Activated naive CD4-positive, alpha-beta T cell treated with anti-CD3 and anti-CD28 coated beads, Interleukin-2, amount 50 U/mL, for 72 hours (primary cell): ENCODE measurements at places on chromosomes 5 and 9. TPM values are rescaled to one million over a fixed set of nuclear protein-coding genes. Genes with fewer than 3 reads are reported as not detected.

Gene NUTM2F
- total RNA-seq, result not detected

DNA sequence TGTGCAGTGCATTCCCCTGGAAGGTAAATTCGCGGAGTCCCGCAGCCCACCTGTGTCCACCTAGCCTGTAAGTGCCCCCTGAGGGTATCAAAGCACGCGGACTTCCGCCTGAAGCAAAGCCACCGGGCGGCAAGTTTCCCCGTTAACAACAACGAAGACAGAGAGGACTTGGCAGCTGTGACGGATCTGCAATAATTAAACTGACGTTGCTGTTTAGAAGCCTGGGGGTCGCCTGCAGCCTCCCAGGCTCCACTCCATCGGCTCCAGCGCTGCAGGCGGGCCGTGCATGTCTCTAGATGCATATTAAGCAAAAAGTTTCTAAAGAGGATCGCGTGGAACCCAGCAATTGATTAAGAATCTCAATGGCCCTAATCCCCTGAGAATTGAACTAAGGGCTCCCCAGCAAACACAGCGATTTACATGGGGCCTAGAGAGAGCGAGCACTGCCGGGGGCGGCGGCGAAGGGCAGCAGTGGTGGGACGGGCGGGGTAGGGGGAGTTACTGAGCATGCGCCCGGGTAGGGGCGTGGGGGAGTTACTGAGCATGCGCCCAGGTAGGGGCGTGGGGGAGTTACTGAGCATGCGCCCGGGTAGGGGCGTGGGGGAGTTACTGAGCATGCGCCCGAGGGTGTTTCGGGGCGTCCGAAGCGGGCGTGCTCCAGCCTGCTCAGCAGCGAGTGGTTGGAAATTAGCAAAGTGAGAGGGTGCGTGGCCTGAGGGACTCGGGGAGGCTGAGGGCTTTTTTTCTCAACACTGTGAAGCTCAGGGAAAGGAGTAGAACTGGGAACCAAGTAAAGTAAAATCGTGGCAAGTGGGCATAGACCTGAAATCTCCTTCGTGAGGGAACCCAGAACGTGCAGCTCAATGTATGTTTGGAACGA is 255.2 kb downstream of the DOCK8 start:
- DNase-seq, result peak; percentile 94

DNA sequence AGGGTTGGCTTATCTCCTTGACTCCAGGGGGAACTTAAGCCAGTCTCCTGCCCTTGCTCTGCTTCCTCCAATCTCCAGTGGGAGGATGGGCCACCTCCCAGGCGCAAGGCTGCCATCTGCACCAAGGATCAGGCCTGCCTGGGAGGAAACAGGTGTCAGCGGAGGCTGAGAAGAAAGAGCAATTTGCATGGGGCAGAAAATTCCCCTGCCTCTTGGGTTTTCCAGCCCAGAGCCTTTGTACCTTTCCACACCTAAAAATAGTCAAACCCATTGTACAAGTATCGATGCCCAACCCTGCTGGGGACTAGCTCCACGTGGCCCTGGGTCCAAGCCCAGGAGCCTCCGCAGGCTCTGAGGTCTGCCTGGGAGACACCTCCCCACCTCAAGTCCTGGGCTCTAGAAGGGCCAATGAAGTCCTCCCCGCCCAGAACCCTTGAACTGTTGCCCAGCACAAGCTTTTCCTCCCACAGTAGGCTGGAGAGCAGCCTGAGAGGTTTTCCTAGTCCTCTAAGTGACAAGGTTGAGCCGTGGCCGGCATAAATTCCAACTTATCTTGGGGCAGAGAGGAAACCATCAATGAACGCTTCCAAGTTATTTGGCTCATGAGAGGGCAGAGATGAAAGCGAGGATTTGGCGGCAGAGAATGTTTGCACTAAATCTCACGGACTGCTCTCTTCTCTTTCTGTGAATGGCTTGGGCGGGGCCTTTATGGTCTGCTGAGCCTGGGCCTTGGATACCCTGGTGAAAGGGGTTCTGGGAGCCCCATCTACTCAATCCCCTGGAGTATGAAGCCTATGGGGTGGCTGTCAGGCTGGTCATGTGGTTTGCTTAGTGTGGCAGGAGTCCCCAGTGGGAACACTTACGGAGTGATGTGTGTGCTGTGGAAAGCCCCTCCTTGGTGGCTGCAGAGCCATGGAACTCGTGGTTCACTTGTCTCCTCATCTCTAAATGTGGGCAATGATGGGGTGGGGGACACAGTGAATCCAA is 15.6 kb downstream of the JADE2 start:
- DNase-seq, result no peak

- no peak for DNase-seq
Observed at GRCh38 chr5:173123416-173123815, 20.9 kb upstream of the BNIP1 start.

DNA sequence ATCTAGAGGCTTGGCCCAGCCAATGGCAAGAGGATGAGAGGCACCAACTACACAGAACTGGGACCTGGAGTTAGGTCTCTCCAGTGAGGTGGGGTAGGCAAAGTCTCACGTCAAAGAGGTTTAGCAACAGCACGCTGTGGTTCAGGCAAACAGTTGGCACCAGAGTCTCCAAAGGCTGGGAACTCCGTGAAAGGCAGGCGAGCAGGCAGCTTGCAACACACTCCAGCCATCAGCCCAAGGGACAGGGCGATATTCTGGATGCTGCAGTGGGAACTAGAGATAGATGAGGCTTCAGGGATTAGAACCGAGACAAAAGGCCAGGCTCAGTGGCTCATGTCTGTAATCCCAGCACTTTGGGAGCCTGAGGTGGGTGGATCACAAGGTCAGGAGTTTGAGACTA is 129.1 kb downstream of the PDZD2 start:
- no peak for DNase-seq

Gene ANKRD33B
- 5.6 TPM for total RNA-seq

Gene MYMK
- not detected for total RNA-seq

GRCh38 chr5:103237778-103238177 is 20.8 kb upstream of the MACIR start:
- no peak for DNase-seq

DNA sequence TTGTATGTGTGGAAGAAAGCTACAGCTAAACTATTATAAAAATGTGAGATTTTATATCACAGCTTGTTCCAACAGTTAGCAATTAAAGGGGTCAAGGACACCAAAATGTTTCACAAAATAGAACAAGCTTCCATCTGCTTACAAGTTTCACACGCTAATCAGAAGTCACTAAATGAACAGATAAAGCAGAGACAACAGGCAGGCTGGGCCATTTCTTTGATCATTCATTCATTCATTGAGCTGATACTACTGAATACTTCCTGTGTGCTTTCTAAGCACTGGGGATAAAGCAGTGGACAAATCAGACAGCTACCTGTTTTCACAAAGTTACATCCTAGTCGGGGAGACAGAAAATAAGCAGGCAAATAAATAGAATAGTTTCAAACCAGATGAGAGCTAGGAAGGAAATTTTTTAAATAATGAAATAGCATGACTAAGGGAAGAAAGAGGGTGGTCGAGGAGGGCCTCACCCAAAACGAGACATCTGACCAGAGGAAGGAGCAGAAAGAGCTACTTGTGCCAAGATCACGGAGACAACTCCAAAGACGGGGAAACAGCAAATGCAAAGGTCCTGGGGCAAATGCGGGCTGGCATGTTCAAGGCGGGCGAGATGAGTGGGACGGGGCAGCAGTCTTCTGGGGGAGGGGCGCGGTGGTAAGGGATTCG is 1.2 kb downstream of the MAPK9 start:
- DNase-seq, result no peak

GRCh38 chr9:87181670-87182069 is 234.4 kb upstream of the GAS1 start:
- DNase-seq, result no peak

GRCh38 chr9:106689089-106689488 is 173.9 kb upstream of the ZNF462 start:
- DNase-seq, result no peak

Gene C5orf34
- 12.4 TPM for total RNA-seq

Gene SLC6A3
- total RNA-seq, result not detected

GRCh38 chr9:127358023-127358535 is 38.9 kb upstream of the SLC2A8 start:
- DNase-seq, result no peak

DNA sequence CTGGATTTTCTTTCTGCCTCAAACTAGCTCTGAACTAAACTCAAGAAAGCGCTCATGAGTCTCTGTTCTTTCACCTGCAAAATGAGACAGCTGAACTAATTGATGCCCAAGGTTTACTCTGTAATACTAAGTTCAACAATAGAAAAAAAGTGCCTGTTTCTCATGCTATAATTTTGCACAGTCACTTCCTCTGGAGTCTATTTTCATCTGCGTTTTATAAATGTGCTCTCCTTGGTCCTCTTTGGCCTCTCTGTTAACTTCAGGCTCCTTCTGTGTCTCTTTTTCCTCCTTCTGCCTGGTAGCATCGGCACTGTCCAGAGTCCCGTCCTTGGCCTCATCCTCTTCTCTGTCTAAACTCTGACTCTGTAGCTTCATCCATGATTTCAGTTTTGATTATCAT is 311.9 kb upstream of the TLE4 start:
- no peak for DNase-seq

DNA sequence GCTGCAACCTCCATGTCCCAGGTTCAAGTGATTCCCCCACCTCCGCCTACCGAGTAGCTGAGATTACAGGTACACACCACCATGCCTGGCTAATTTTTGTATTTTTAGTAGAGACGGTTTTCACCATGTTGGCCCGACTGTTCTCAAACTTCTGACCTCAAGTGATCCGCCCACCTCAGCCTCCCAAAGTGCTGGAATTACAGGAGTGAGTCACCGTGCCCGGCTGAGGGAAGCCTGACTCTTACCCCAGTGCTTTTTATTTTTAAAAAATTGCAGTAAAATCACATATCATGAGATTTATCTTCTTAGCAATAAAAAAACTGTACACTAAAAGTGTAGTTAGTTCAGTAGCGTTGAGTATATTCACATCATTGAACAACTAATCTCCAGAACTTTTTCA is 105.3 kb downstream of the SLIT3 start:
- DNase-seq, result no peak

Gene F2RL2
- not detected for total RNA-seq

- DNase-seq, result no peak
Observed at GRCh38 chr9:105293408-105293807, 49.0 kb downstream of the SLC44A1 start.

- DNase-seq, result no peak
Observed at GRCh38 chr9:100601216-100601615, 23.3 kb downstream of the CAVIN4 start.

- no peak for DNase-seq
Observed at GRCh38 chr9:89218040-89218928, 39.7 kb upstream of the SHC3 start.

- no peak for DNase-seq
Observed at GRCh38 chr5:122142480-122143164, 13.3 kb downstream of the ZNF474 start.

DNA sequence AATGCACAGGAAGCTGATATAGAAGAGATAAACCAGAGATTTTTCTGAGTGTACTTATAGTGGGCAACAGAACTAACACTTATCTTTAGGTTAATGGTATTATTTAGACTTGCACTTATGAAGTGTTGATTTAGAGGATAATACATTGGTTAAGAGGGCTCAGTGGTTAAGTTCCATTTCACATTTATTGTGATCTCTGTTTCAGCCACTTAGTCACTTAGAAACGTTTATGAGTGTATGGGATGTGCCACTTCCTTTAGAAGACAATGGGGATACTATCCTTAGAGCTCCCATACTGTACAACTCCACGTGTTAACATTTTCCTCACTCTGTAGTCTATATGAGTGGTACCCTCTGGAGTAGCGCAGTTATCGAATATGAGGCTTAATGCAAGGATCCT is 57.5 kb downstream of the PIP5K1B start:
- no peak for DNase-seq

Gene ARL14EPL
- not detected for total RNA-seq

DNA sequence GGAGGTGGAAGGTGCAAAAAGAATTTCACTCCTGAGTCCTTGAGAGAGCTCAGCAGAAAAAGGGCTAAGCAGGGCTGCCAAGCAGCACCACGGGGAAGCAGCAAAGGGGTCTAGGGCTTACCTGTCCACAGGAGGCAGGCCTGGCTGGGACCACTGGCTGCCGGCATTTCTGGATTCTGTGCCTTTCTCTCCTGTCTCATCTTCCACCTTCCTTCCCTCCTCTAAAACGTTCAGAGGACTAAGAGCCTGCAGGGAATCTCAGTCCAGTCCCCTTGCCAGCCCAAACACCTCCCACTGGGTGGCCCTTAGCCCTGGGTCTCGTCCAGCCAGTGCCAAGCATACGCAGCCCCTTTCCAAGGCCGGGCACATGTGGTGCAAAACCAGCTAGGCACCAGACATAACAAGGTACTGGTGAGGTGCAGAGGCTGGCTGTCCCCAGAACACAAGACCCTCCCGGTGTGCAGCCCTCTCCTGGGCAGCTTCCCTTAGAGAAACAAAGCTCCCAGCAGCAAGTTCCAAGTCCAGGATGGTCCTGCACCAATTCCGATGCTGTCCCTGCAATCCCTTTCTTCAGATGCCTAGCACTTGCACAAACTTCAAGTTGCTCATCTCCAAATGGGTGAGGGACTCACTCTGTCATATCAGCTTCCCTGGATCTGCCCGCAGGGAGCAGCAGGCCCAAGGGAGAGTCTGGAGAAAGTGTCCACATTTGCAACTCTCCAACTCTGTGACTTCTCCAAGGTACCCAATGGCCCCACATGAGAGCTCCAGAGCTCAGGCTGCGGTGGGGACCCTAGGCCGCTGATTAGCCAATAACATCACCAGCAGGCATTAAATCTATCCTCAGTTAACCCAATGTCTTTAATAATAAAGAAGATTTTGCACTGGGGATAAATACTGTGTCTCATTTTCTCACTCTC is 126.3 kb downstream of the C5orf15 start:
- DNase-seq, result no peak

- DNase-seq, result no peak
Observed at GRCh38 chr5:558871-559503, 34.7 kb upstream of the SLC9A3 start.

DNA sequence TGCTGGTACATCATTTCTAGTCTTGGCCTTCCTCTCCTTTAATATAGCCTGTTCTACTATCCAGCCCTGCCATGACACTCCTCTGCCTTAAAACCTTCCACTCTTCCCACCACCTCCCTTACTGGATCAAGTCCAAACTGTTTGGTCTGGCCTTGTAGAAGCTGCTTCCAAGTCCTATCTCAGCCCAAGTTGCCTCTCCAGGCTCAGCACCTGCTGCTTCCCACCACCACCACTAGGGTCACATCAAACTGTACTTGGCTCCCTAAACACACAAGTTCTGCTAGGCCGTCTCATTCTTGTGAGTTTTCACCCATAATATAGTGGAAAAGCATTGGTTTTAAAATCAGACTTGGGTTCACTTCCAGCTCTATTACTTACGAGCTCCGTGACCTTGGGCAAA is 1.4 kb downstream of the NDUFA8 start:
- DNase-seq, result no peak

Gene GADD45G
- total RNA-seq, result 5.3 TPM

Gene GZMA
- total RNA-seq, result 1.7 TPM

Gene TMOD1
- total RNA-seq, result 1.5 TPM

Gene INVS
- 9.1 TPM for total RNA-seq

- DNase-seq, result no peak
Observed at GRCh38 chr9:116506685-116507084, 180.4 kb upstream of the TRIM32 start.
